Activated gamma-delta T cell (primary cell): ENCODE measurements at places on chromosomes 5 and 9.

DNA sequence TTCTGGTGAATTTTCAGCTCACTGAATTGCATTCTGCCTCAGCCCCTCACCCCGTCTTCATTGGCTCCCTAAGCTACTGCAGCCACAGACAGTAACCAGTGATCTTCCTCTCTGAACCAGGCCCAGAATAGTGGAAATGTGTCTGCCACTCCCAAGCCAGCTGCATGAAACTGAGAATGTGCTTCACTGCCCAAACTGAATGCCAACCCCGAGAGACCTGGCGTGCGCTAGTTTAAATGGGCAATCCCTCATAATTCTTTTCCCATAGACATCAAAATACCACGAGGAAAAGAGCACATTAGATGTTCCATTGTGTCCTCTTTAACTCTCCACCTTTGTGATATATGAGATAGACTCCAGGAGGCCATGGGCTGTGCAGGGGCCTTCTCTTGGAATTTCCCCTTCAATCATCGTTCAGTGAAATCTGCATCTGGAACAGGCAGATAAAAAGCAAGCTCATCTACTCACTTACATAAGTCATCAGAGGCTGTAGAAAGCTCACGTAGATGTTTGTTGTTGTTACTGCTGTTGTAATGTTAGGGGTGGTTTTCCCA, 320.2 kb downstream of the NFIB start:
- DNase-seq: no peak

- no peak for DNase-seq
Observed at GRCh38 chr5:177995691-177996595, at the start of gene PROP1. TSS of gene PROP1 (minus strand) at chr5:177996242. CDS start at chr5:177995933, 309 bp downstream.

- DNase-seq: no peak
Observed at GRCh38 chr9:123927625-123928532, 2.0 kb downstream of the DENND1A start.

GRCh38 chr5:151134228-151134627, 23.4 kb downstream of the ANXA6 start:
- DNase-seq: no peak

DNA sequence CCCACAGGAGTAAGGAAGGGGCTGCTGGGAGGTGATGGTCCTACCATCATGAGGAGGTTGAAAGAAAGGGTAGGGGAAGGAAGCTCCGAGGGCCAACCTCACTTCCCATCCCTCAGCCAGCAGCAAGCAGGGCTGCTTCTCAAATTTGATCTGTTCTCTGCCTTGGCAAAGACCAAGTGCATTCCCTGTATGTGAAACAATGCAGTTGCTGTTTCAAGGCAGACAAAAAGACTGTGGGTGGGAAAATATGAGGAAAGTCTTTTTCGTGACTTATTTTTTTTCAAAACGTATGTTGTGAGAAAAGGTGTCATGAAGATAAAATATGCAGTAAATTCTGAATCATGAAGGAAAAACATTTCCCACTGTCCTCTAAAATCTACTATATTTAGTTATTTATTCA, 165.9 kb downstream of the ARSB start:
- no peak for DNase-seq

DNA sequence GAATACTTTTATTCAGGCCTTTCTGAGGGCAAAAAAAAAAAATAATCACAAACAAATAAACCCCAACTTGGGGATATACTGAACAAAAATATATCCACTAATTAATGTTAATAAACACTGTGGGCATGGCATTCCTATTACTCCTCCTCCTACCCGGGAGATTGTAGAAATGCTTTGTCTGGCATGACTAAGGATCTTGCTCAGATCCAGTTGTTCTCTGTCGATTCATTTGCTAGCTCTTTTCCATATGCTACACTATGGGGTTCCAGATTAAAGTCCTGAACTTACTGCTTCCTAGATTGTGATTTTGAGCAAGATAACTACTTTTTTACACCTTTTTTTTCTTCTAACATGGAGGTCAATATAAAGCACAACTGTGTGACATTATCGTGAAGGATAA, 102.2 kb upstream of the PRR16 start:
- no peak for DNase-seq

GRCh38 chr5:180286-180918, 10.9 kb upstream of the LRRC14B start:
- DNase-seq: no peak

- DNase-seq: no peak
Observed at GRCh38 chr9:99437145-99437544, 215.1 kb downstream of the SEC61B start.

GRCh38 chr5:164505791-164506190, 1000.4 kb downstream of the MAT2B start:
- no peak for DNase-seq

GRCh38 chr9:77848897-77849296, 182.7 kb downstream of the GNAQ start:
- DNase-seq: no peak

DNA sequence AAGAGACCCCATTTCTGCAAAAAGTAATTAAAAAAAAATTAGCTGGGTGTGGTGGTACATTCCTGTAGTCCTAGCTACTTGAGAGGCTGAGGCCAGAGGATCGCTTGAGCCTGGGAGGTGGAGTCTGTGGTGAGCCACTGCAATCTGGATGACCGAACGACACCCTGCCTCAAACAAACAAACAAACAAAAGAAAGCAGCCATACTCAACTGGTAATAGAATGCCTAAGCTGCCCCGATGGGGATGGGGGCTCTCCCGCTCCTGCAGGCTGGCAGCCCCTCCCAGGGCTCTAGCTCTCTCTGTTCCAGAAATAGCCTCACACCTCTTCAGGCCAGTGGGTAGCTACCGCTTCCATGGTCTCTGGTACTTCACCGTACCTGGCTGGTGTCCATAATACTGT, 241.8 kb downstream of the FANCC start:
- no peak for DNase-seq

GRCh38 chr5:124544366-124545055, 201.9 kb downstream of the ZNF608 start:
- no peak for DNase-seq

GRCh38 chr9:6565312-6565711, 80.2 kb downstream of the GLDC start:
- no peak for DNase-seq

DNA sequence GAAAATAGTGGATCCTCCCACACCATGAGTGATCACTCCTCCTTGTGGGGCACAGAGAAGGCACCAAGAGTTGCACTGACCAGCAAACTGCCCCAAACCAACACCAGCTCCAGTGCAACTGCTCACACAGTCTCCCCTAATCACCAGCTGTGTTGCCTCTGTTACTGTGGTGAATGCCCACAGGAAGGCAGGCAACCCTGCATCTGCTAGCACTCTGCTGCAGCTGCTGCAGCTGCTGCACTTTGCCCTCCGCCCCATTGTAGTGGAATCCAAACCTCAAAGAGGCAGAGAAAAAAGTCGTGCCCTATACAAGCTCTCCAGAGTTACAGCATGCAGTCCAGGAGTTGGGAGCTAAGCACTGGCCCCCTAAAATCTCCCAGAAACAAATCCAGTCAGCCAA, 339.6 kb downstream of the TRIM36 start:
- DNase-seq: no peak

DNA sequence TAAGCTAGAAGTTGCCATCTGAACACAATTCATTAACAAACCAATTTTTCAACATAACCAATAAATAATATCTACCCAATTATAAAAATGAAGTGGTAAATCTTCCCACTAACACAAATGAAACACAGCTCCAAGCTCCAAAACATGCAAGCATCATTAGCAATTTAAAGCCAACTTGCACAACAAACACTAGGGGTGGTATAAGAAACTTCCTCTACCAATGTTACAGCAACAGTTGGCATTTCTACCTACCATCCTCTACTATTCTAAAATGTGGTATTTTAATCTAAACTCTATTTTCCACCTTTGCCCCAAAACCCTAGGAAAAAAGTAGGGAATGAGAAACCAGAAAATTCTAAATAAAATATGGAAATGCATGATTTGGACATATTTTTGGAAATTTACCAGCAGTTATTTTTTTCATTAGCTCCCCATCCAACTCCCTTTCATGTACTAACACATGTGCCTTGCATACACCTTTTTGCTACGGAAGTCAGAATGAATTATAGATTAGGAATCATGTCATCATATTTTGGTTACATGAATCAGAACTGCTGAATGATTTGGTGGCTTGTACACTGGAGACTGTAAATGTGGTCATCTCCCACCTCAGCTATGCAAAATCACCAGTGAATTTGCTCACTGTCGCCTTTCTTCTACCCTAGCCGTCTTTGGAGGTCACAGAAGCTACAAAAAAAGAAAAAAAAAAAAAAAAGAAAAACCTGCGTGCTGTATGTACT, 4.1 kb downstream of the NR6A1 start:
- DNase-seq: no peak
